Endothelial cell of umbilical vein (primary cell): ENCODE measurements at places on chromosomes 2 and 18. TPM values are rescaled to one million over a fixed set of nuclear protein-coding genes. Genes with fewer than 3 reads are reported as not detected.

DNA sequence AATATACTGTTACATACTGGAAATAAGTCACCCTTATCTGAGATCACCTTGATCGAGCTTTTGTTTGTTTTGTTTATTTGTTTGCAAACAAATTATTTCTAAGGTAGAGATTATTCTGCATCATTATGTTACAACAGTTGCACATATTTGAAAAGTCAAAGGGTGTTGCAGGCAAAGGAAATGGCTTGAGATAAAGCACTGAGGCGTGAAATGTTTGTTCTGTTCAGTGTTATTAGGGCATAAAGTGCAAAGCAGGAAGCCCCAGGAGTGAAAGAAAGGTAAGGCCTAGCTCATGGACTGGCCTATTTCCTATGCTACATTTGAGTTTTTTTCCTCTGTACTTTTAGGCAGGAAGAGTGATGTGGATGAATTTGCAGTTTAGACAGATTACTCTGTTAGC lies 1815.6 kb upstream of the LRRTM1 start:
- H3K27ac ChIP-seq, result no peak overlapping the region
- no peaks in the 10 kb centered on the region for H3K36me3 ChIP-seq
- no peak for DNase-seq
- no peaks in the 10 kb centered on the region for H3K27me3 ChIP-seq
- H3K4me3 ChIP-seq, result no peak overlapping the region
- no peaks in the 10 kb centered on the region for H3K4me1 ChIP-seq

- H3K4me3 ChIP-seq, result no peak overlapping the region
- H3K27me3 ChIP-seq, result no peaks in the 10 kb centered on the region
- no peaks in the 10 kb centered on the region for H3K4me1 ChIP-seq
- no peaks in the 10 kb centered on the region for H3K36me3 ChIP-seq
- no peak for DNase-seq
- H3K27ac ChIP-seq, result no peak overlapping the region
Measured at GRCh38 chr2:116585669-116586327, 1228.7 kb upstream of the DDX18 start.

- H3K27ac ChIP-seq, result no peak overlapping the region
- H3K4me3 ChIP-seq, result no peak overlapping the region
- DNase-seq, result no peak
- no peaks in the 10 kb centered on the region for H3K4me1 ChIP-seq
- no peaks in the 10 kb centered on the region for H3K36me3 ChIP-seq
- H3K27me3 ChIP-seq, result no peaks in the 10 kb centered on the region
Measured at GRCh38 chr2:239753401-239753837, 271.7 kb downstream of the NDUFA10 start.

- no peak within 1 kb of the TSS for H3K4me3 ChIP-seq
- no peaks in the 10 kb centered on the region for H3K4me1 ChIP-seq
- H3K27ac ChIP-seq, result no peak within 1 kb of the TSS
- no peaks in the 10 kb centered on the region for H3K27me3 ChIP-seq
- DNase-seq, result no peak
- H3K36me3 ChIP-seq, result no peaks in the 10 kb centered on the region
Measured at GRCh38 chr2:113058998-113059960, at the start of gene IL36RN. Gene IL36RN, plus strand, starts transcription at chr2:113059198. Its CDS starts 241 bp downstream, at chr2:113059439.

GRCh38 chr2:209663656-209664055 lies 108.0 kb upstream of the UNC80 start:
- H3K4me1 ChIP-seq, result peaks cover 6% of the 10 kb centered on the region
- DNase-seq, result no peak
- H3K27ac ChIP-seq, result no peak overlapping the region
- H3K27me3 ChIP-seq, result no peaks in the 10 kb centered on the region
- H3K4me3 ChIP-seq, result no peak overlapping the region

- H3K27me3 ChIP-seq, result no peaks in the 10 kb centered on the region
- peaks cover 3% of the 10 kb centered on the region for H3K4me1 ChIP-seq
- no peak overlapping the region for H3K4me3 ChIP-seq
- H3K27ac ChIP-seq, result no peak overlapping the region
Measured at GRCh38 chr2:221077251-221077650, 494.9 kb downstream of the EPHA4 start.

DNA sequence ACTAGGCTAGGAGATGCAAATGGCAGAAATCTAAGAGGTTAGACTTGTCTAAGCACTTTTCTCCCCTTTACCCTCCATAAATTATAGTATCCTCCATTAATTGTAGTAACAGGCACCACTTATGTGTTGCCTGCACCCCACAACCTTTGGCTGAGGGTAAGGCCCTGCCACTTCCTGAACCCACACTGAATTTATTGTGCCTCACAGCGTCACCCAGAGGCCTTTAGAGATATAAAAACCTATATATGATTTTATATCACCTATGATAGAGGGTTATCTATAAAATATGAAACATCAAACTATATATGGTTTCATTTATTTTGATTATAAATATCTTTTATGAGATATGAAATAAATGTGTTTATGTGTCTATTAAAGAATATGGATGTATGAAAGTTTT lies 2.6 kb downstream of the UGT1A9 start:
- DNase-seq, result no peak
- H3K27ac ChIP-seq, result no peak overlapping the region
- H3K36me3 ChIP-seq, result no peaks in the 10 kb centered on the region
- no peaks in the 10 kb centered on the region for H3K27me3 ChIP-seq
- no peaks in the 10 kb centered on the region for H3K4me1 ChIP-seq

DNA sequence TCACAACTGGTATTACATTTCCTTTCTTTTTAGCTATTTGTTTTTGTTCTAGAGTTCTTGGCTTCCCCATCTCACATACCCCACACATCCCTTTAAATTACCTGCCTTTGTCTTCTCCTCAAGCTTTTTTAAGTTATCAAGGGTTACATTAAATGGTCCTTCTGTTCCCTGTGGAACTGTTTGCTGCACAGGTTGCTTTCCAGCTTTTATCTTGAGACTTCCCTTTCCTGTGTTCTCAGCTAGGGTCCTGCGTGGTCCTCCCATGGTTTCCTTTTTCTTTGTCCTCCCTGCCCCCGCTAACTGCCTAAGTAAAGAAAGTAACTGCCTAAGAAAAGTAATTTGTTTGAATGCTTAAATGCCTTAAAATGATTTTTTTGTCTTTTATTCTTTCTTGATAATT lies 66.8 kb downstream of the EPB41L5 start:
- no peak overlapping the region for H3K4me3 ChIP-seq
- H3K4me1 ChIP-seq, result no peaks in the 10 kb centered on the region
- no peak overlapping the region for H3K27ac ChIP-seq
- H3K36me3 ChIP-seq, result peaks cover 3% of the 10 kb centered on the region

DNA sequence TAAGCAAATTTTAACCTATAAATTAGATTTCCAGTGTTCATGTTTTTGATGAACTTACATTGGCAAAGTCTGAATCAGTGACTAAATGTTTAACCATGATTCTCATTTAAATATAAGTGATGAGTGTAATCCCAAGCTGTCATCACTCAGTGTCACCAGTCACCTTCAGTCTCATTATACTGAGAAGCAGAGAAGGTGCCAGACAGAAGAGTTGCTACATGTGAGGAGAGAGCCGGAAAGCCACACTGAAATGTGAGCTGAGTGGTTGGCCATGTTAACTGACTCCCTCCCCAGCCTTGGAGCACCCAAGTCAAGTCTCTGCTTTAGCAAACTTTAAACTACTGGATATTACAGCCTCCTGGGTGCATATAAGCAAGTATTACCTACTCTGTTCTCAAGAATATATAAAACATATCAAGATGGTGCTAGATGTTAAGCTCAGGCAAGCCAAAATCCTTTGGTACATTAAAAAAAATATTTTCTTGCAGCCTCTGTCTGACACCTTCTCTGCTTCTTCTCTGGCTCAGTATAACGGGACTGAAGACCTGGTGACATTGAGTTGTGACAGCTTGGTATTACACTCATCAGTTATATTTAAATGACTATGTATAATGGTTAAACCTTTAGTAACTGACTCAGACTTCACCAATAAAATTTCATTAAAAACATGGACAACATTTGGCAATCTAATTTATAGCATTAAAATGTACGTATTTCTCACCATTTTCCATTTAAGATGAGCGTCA lies 75.8 kb upstream of the MAP3K20 start:
- no peak for DNase-seq
- H3K27ac ChIP-seq, result no peak overlapping the region
- peaks cover 9% of the 10 kb centered on the region for H3K4me1 ChIP-seq

- H3K4me1 ChIP-seq, result no peaks in the 10 kb centered on the region
- no peak overlapping the region for H3K4me3 ChIP-seq
- H3K36me3 ChIP-seq, result no peaks in the 10 kb centered on the region
Measured at GRCh38 chr2:26997394-26997793, 27.0 kb downstream of the MAPRE3 start.

GRCh38 chr18:45277908-45278307 lies 337.4 kb upstream of the SLC14A2 start:
- DNase-seq, result no peak
- no peaks in the 10 kb centered on the region for H3K4me1 ChIP-seq
- H3K27me3 ChIP-seq, result no peaks in the 10 kb centered on the region
- H3K4me3 ChIP-seq, result no peak overlapping the region

DNA sequence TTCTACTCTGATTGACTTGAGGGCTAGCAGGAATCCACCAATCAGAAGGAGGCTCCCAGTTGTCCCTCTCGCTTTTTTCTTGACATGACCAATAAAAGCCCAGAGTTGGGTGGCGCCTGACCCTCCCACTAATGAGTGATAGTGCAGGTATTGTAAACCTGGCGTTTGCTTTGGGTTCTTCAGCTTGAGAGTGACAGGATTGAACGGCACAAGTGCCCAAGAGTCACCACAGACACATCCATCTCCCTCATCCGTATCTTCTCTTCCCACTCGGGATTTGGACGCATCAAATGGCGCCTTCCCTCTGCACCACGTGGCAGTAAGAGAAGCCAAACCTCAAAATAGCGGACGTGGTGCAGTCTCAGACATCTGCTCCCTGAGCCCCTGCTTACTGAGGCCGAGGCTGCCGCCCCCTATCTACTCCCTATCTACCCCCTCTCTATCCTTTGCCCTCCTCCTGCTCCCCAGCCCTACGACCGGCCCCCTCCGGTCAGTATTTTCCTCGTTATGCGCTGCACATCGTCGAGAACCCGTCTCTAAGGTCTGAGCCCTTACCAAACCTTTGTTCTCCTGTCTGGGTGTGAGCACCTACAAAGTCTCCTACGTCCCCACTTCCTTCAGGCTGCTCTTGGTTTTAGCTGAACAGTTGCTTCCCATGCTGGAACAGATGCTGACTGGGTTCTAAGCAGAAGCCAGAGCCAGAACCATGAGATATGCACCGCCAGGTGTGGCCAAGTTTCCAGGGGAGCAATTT lies 881 bp upstream of the FAM161A start:
- peak overlapping the region; percentile 57 for H3K4me3 ChIP-seq
- peaks cover 5% of the 10 kb centered on the region for H3K4me1 ChIP-seq
- H3K36me3 ChIP-seq, result no peaks in the 10 kb centered on the region
- no peaks in the 10 kb centered on the region for H3K27me3 ChIP-seq

GRCh38 chr2:100782380-100782878 lies 37.5 kb upstream of the NPAS2 start:
- H3K27me3 ChIP-seq, result no peaks in the 10 kb centered on the region
- H3K4me1 ChIP-seq, result peaks cover 37% of the 10 kb centered on the region
- H3K36me3 ChIP-seq, result no peaks in the 10 kb centered on the region

DNA sequence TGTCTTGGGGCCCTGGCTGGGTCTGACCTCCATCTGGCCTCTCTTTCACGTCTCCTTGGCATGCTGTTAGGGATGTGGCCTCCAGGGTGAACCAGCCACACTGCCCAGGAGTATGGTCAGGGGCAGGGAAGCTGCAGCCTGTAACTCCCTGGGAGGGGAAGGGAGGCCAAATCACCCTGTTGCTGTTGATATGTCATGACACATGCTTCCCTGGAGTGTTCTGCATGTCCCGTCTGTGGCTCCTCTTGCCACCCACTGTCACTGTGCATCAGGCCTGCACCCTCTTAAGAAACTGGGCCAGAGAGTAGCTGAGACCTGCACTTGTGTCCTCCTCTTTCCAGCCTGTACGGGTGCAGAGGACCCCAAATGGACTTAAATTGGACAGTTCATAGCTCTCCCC lies 221.3 kb downstream of the FHOD3 start:
- no peaks in the 10 kb centered on the region for H3K27me3 ChIP-seq
- no peaks in the 10 kb centered on the region for H3K36me3 ChIP-seq
- DNase-seq, result no peak
- no peak overlapping the region for H3K4me3 ChIP-seq
- no peak overlapping the region for H3K27ac ChIP-seq
- H3K4me1 ChIP-seq, result no peaks in the 10 kb centered on the region

DNA sequence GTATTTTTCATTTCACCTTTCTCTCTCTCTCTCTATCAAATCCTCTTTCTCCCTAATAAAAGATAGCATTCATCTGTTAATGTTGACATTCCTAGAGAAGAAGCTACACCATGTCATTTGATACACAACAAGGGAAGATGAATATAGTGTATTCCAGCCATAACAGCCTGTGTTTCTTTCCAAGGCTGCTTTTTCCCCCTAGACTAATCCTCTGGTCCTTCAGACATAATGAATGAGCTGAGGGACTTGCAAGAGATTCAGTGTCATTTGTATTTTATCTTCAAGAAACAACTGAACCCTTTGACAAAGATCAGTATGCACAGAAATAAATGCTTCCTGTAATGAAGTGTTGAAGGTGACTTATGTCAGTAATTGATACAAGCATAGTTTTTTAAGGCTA lies 284.0 kb upstream of the NXPH2 start:
- no peaks in the 10 kb centered on the region for H3K36me3 ChIP-seq
- no peaks in the 10 kb centered on the region for H3K27me3 ChIP-seq
- DNase-seq, result no peak
- no peaks in the 10 kb centered on the region for H3K4me1 ChIP-seq
- no peak overlapping the region for H3K4me3 ChIP-seq

DNA sequence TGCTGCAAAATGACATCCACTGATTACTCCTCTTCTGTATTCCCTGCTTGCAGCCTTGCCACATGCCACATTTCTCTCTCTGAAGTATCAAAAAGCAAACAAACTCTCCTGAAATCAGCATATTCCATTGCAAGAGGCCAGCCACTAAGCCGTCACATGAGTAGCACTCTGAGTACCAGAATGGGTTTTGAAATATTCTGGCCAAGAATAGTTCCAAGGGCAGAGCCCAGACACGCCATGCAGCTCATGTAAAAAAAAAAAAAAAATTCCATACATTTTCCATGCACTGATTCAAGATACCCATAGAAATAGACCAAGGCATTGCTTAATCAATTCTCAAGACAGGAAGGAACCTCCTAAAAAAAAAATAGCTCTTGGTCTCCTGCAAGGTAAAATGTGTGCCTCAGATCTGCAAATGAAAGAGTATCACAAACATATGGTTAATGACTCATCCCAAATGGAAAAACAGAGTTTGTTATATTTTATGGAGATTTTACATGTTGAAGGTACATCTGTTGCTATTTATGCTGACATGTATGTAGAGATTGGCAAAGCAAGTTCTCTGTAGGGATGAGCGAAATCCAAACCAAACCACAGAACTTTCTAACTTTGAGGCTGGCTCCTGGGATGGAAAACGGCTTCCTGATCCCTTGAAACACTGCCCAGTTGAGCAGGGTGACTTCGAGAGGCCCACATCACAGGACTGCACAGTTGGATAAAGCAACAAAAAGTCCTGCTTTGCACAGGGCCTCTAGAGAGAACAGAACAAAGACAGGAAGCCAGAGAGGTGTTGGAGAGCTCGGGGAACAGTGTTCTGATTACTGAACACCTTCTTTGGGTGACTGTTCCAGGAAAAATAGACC lies 346.2 kb downstream of the ZNF521 start:
- no peaks in the 10 kb centered on the region for H3K36me3 ChIP-seq
- peak; percentile 69 for DNase-seq
- no peak overlapping the region for H3K4me3 ChIP-seq

FSHR gene
- not detected in 2 replicates for total RNA-seq

GKN1 gene
- not detected in 2 replicates for total RNA-seq

MC5R gene
- not detected in 2 replicates for total RNA-seq

RUFY4 gene
- total RNA-seq, result not detected in 2 replicates

LIMS4 gene
- 14.4 and 35.7 TPM in 2 replicates for total RNA-seq

SDC1 gene
- 3.5 and 4.0 TPM in 2 replicates for total RNA-seq
